HL-60 (cell line): ENCODE measurements at places on chromosomes 12 and 14.

GRCh38 chr12:88411689-88412088, 168.6 kb downstream of the KITLG start:
- no peak for DNase-seq

DNA sequence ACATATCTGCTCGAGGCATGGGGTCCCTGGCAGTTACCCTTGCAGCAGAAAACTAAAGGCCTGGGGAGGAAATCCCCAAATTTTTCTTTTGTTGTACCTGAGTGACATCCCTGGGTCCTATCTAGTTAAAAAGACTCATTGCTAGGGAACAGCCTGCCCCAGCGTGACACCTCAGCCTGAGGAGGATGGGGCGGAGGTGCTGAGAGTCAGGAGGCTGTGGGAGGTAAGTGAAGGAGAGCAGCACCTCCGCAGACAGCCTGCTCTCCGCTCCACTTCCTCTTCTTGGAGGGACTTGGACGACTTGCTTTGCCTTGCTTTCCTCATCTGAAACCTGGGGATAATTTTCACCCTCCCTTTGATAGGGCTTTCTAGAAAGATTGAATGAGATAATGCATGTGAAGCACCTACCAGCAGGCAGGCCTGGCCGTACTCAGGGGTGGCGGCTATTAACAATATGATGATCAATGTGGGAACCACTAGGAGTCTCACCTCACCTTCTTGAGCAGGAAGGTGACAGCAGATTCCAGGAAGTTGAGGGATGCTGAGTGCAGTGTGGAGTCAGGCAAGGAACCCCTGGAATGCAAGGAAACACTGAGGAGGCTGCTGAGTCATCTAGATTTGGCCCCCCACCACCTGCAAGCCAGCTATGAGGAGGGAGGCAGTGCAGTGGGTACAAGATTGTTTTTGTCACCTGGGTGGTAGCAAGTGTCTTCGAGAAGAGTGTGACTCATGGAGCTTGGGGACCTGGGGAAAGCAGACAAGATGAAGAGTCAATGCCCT, 23.2 kb downstream of the UBE3B start:
- no peak for DNase-seq

DNA sequence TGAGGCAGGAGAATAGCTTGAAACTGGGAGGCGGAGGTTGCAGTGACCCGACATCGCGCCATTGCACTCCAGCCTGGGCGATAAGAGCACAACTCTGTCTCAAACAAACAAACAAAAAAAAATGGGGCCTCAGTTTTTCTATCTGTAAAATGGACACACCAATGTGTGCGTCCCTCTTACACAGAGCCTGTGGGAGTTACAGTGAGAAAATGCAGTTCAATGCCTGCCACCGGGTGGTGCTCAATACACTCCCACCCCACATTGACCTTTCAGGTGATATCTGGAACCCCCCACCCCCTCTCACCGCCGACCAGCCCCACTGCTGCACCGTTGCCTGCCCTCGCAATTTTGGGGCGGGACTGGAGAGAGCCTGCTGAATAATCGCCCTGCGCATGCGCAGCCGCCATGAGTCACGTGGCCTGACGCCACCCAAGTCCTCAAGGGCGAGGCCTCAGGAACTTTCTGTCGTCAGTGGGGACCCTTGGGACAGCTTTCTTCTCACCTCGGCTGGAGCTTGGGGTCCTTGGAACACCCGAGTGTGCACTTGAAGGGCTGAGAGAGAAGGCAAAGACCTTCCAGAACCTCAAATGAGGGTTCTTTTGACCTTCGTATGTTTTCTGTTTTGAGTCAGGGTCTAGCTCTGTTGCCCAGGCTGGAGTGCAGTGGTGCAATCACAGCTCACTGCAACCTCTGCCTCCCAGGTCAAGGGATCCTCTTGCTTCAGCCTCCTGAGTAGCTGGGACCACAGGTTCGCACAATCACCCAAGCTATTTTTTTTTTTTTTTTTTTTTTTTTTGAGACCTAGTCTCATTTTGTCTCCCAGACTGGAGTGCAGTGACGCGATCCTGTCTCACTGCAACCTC, 14.6 kb upstream of the CABP1 start:
- DNase-seq = no peak

DNA sequence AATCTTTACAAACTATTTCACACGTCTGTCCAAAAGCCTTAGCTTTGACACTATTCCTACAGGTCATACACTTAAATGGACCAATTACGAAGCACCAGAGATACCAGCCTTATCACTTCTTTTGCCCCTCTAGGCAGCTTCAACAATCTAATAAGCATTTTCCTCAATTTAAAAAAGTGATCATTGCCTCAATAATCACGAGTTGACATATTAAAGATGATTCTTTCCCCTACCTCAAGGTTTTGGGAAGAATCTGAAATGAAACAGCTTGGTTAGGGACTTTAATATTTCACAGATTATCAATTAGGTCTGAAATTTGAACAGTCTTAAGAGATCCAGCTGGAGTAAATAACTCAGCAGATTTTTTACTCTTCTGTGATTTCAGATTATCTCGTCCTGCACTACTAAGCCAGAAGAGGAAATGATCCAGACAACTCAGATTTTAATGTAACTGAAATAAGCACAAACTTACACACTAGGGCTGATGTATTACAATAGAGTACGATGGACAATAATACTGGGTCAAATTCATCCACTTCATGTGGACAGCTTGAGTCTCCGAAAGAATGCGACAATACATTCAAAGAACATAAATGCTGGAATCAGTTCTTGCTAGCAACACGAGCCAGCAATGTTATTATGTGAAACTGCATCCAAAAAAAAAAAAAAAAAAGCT, 15.9 kb downstream of the UBE2N start:
- DNase-seq = no peak

- no peak for DNase-seq
These were observed 6.2 kb upstream of the TCP11L2 start for GRCh38 chr12:106296179-106296877.

- no peak for DNase-seq
These were observed 113.4 kb downstream of the LGMN start for GRCh38 chr14:92635031-92635430.

DNA sequence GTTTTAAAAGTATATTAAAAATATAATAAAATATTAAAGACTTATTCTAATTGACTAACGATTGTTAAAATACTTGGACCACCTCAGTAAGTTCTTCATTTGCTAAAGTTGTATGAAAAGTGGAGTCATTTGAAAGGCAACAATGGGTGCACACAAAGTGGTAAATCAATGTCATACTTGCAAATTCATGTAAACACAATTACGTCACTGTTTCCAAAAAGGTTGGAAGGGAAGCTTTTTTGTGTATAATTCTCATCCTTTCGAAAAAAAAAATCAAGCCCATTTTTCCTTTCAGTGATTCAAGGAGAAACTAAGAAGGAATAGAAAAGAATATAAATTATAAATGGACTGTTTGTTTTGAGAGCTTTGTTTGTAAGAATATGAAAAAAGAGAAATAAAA, 166.2 kb downstream of the PIK3C2G start:
- no peak for DNase-seq

- DNase-seq = peak; percentile 43
These were observed at the start of gene RNF212B for GRCh38 chr14:23237772-23238594. RNF212B (plus strand) TSS chr14:23237936; CDS start chr14:23240346, 2,410 bp downstream.

DNA sequence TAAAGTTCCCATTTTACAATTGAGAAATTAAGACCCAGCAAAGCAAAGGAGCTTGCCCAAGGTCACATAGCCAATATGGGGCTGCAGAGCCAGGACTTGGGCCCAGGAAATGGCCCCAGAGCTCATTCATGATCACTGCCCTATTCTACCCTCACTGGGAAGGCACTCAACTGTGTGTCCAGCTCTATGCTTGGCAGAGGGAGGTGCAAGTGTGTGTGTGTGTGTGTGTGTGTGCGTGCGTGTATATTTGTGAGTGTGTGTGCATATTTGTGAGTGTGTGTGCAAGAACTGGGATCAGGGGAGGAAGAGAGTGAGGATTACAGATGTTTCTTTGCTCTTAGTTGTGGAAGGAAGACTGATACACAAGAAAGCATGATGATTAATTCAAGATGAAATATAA, 151.2 kb upstream of the CRY1 start:
- no peak for DNase-seq

- no peak for DNase-seq
These were observed 31.8 kb upstream of the WSCD2 start for GRCh38 chr12:108097160-108097911.

- no peak for DNase-seq
These were observed 14.7 kb downstream of the PEBP1 start for GRCh38 chr12:118150625-118151024.

DNA sequence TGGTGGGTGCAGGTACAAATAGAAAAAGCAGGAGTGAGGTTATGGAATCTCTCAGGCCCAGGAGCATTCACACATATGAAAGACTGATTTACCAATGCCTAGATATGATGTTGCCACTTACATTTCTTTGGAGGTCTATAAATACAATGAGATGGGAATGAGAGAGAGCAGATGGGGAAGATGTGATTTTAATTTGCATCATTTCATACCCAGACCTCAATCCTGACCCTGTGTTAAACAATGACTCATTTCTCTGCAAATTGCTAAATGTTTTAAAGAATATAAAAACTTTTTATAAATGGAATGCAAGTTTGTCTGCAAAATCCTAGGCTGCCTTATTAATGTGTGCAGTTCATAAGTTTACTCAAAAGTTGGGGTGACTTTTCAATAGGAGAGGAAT, 38.6 kb upstream of the GNG2 start:
- DNase-seq = no peak

DNA sequence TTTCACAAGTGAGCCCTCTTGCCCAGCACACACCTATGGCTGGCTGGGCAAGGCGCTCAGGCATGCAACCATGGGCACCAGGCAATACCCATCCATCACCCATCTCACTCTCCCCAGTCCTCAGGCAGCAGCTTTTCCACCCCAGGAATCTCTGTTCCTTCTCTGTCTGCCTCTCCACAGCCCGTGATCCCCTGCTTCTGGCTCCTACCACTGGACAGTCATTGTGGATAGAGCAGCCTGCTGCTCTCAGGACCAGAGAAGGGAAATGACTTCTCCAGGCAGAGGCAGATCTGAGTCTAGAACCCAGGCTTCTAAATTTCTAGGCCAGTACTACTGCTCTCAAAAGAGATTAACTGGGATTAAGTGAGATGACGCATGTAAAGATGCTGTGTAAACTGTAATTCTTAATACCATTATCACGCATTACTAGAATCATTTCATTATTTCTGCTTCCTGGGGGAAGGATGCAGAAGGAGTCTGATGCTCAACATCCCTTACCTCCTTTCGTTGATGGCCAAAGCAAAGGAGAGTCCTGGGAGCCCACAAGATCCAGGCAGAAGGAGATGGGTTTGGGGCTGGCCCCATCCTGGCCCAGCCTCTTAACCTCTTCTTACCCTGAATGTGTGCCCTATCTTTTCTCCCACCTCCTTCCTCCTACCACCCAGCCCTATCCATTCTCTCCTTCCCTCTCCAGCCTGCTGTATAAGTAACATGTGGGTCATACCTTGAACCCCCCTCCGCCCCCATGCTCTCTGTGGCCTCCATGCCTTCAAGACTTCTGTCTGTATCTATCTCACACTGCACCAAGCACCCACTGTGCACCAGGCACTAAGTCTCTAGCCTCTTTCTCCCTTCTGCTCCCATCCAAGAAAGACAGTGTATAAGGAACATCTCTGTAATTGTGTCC, 4.8 kb upstream of the AQP5 start:
- no peak for DNase-seq

- no peak for DNase-seq
These were observed 86.6 kb downstream of the PHLDA1 start for GRCh38 chr12:75944905-75945432.

- DNase-seq = no peak
These were observed 58.7 kb upstream of the OR10AD1 start for GRCh38 chr12:48261773-48262172.

- DNase-seq = no peak
These were observed 38.2 kb downstream of the SERPINA3 start for GRCh38 chr14:94650444-94650775.

GRCh38 chr12:70919597-70920035, 922 bp downstream of the PTPRR start:
- no peak for DNase-seq

GRCh38 chr14:26398616-26399015, 199.2 kb downstream of the NOVA1 start:
- DNase-seq = no peak

DNA sequence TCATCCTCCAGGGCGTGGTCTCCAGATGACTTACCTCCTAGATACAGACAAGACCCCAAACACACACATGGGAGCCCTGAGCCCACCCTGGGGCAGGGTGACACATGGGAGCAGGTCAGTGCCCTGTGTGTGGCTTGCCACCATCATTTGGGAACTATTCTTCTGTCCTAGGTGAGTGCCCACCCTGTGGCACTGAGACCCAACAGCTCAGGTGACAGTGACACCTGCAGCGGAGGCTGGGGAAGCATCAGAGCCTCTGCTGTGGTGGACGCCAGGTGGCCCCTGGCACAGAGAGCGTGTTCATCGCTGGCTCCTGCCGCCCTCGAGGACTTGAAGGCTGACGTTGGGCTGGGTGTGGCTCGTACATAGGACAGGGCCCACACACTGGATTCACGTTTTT, 23.0 kb downstream of the SFSWAP start:
- DNase-seq = no peak

DNA sequence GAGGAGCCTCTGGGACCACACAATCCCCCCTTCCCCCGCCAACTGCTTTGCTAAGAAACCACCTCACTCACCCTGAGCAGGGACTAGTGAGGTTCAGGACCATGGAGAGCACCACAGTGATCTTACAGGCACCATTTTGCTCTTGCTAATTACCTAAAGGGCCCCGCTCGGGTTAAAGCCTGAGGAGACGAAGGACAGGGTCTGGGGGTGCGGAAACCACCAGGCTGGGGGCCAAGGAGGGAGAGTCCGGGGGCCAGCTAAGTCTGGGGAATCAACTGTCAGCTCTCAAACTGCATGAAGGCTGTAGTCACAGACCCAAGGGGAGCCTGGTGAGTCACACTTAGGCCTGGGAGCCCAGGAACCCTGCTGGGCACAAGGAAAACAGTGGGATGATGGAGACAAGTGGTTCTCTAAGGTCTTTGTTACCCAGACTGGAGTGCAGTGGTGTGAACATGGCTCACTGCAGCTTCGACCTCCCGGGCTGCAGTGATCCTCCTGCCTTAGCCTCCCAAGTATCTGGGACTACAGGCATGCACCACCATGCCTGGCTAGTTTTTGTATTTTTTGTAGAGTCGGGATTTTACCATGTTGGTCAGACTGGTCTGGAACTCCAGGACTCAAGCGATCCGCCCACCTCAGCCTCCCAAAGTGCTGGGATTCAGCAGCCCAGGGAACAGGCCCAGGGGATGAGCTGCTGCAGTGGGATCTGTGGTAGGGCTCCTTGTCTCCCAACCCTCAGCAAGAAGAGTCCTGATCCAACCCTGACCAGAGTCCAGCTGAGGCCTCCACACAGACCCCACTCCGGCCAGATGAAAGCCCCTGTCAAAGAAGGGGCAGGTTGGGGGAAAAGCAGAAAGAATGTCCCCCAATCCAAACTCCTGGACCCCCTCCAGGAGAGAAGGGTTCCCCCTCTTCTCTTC, 98.8 kb downstream of the CALM1 start:
- DNase-seq = peak; percentile 5

- no peak for DNase-seq
These were observed 93.6 kb downstream of the TNFAIP2 start for GRCh38 chr14:103216857-103217256.

DNA sequence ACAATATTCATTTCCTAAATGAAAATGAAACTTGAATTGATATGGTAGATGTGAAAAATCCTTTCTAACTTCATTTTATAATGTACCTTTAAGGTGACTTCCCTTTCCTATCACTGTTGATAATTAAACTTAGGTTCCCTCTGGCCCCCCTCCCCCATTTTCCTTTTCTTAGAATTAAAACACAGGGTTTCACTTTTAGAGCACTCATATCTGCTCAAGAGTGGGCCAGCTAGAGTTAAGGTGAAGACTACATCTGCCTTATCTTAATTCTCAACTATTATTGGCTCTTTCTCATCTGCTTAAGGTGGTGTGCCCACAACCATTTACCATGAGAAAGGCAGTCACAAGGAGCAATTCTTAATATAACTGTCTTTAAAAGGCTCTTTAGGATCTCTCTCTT, 49.7 kb downstream of the LIN52 start:
- no peak for DNase-seq
